ENCODE measurements at places on chromosomes 3 and 15.

DNA sequence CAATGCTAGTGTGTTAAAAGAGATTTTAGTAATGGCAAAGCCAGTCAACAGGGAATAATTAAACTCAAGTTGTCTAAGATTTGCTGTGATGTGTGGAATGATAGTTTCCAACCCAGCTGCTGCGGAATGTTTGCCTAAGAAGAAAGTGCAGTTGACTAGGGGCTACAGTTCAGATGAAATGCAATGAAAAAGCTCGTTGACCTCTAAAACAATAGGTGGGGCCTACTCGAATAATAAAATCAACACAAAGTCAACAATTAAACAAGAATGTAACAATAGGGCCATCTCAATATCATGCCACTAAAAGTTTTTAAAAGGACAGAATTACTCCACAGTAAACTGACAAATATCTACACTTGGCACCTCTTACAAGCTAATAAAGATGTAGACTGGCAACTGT, 484.2 kb downstream of the MECOM start:
- DNase-seq: no peak

- DNase-seq: no peak
Observed at GRCh38 chr3:146658841-146659240, 53.7 kb upstream of the PLSCR5 start.

DNA sequence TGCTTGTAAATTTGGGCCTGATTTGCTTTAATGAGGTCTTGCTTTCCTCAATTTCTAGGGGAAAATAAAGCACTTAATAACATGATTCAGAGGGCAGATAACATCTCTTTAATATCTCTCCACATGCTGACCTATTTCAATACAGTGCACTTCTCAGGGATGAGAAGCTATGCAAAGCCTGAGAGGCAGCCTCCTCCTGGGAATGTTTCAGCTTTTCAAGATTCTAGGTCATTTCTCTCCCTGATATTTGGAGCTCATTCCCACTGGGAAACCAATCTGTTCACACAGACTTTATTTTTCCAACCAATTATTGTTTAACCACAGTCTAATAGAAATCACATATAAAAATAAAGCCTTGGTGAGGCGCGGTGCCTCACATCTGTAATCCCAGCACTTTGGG, 67.0 kb upstream of the LSAMP start:
- DNase-seq: no peak

DNA sequence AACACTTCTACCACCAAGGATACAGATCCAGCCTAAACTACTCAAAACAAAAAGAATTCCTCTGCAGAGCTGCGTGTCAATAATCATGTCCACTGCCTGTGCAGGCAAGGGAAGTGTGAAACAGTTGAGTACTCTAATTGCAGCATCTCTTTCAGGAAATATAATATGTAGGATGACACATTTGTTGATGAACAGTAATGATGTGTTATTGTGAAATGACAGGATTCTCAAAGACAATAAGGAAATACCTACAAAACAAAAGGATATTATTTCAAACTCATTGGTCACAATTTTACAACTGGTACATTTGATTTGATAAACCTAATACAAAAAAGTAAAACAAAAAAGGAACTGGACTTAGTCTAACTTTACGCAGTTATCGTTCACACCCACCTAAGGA, 4.4 kb downstream of the SPG11 start:
- DNase-seq: no peak

DNA sequence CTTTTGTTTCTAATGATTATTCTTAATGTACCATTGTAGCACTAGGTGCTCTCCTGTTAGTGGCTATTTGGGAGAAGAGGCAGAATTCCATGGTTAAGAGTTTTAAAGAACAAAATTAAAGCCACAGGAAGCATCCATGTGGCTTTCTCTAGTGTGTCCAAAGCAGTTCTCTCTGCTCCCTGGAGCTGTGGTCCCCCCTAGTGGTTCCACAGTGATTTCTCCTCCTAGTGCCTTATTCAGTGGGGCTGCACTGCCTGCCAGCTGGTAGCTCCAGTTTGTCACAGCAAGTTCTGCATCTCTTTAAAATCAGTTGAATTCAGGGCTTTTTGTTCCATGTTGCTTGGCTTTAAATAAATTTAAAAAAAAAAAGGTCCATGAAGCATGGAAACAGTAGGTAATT, 39.6 kb upstream of the FAM98B start:
- no peak for DNase-seq

DNA sequence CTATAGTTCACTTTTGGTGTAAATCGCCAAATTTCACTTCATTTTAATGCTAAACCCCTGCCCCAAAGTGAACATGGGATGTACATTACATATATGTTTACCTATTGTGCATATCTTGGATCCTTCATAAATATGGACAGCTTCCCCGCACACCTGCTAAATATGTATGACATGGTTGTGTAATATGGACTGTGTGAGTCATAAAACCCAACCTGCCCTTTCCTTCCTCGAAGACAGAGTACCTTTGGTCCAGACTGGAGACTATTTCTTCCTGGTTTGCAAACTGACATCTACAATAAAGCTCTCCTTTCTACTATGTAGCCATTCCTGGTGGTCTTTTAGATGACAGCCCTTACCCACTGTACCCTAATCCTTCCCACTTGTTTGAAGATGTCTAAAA, 12.4 kb downstream of the ACTC1 start:
- no peak for DNase-seq

DNA sequence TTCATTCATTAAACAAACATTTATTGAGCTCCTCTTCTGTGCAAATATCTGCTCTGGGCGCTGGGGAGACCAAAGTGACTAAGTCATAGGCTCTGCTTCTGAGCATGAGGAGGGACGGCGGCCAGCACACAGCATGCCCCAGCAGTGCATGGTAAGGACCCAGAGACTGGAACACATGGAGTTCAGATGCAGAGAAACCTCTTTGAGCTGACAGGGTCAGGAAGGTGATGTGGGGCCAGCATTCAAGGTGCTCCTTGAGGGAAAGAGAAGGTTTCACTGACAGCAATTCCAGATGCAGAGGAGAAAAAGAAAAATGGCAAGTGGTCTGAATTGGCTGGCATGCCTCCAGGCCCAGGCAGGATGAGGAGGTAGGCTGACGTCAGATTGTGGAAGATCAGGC, 234.5 kb downstream of the UACA start:
- DNase-seq: no peak

GRCh38 chr3:163768048-163768447, 1310.2 kb downstream of the SI start:
- no peak for DNase-seq

- DNase-seq: no peak
Observed at GRCh38 chr3:34675383-34676120, 877.1 kb downstream of the PDCD6IP start.

GRCh38 chr3:13005301-13005700, 67.9 kb downstream of the IQSEC1 start:
- no peak for DNase-seq

DNA sequence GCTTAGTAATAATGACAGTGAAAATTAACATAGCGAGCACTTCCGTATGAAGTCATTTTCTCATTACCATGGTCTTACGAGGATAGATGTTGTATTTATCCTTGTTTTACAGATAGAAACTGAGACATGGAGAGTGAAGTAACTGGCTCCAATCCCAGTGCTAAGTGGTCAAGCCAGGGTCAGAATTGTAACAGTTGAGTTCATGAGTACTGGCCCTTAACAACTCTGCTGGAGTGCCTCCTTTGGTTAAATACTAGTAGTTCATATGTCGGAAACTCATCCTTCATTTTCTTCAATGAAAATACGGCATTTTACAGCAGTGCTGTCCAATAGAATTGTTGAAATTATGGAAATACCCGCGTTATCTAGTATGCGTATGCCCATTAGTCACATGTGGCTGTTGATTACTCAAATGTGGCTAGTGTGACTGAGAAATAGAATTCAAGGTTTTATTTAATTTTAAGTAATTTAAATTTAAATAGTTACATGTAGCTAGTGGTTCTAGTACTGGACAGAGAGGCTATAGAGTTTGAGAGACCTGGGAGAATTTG, 32.5 kb downstream of the FNDC3B start:
- no peak for DNase-seq

DNA sequence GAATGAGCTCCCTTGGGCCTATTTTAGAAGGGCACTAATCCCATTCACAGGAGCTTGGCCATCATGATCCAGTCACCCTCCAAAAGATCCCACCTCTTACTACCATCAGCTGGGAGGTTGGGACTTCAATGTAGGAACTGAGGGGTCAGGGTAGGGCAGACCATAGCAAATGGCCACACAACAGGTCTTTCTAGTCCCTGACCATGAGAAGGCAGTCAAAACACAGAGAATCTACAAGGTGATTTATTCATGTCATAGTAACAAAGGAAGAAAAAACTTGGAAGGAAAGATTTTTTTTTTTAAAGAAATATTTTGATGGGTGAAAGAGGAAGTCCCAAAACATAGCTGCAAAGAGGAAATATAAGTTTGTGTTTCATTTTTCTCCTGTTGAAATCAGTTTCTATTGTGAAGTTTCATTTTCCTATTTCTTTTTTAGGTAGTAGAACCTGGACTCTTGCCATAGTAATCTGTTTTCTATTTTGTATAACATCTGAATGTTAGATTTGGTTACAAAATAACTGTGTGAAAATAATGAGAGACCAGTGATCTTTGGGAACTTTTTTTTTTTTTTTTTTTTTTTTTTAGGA, 23.5 kb upstream of the TNFSF10 start:
- no peak for DNase-seq

DNA sequence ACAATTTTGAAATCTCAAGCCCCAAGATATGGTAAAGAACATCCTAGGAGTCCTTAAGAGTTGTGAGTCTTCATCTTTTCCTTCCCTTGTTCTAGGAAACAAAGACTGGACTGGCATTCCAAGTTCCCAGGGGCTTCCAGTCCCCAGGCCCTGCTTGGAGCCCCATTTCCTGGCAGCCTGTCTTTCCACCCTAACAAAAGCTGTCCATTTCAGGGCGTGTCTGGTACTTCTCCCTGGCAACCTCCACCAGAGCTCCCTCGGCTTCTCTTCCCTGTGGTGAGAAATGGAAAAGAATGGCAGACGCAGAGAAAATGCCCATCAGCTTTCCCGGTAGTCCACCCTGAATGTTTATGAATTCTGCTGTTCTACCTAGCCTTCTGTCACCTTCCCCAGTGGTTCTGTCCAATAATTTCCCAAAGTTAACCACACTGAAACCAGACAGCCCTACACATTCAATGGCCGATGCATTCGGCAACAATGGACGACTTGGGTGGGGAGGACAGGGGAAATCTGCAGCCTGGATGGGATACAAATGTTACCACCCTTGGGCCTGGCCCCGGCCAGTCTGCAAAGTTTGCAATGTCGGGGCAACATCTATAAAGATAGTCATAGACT, 6.8 kb downstream of the RAB6B start:
- no peak for DNase-seq

DNA sequence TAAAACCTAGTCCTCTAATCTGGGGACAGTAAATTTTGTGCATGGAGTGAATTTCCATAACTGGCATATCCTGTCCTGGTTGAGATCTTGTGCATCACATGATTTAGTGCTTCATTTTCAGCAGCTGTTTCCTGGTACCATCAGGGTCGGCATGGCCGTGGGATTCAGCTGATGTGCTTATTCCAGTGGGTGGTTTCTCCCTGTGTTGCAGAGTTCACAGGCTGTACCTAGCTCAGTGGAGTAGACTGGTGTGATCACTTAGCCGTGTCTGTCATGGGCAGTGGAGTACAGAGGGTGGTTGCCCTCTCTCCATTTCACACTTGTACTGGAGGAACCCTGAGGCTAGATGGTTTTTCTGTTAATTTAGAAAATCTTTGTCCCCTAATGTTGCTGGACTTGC, 228.5 kb downstream of the PTPRG start:
- no peak for DNase-seq

GRCh38 chr15:55552451-55552850, 35.7 kb downstream of the PYGO1 start:
- no peak for DNase-seq

- no peak for DNase-seq
Observed at GRCh38 chr15:77877869-77878577, 199.5 kb downstream of the TBC1D2B start.

- no peak for DNase-seq
Observed at GRCh38 chr15:99953886-99954285, 220.6 kb upstream of the LYSMD4 start.

GRCh38 chr3:111106993-111107661, 35.5 kb downstream of the NECTIN3 start:
- DNase-seq: no peak

- DNase-seq: no peak
Observed at GRCh38 chr3:10944866-10945265, 47.7 kb upstream of the SLC6A1 start.

DNA sequence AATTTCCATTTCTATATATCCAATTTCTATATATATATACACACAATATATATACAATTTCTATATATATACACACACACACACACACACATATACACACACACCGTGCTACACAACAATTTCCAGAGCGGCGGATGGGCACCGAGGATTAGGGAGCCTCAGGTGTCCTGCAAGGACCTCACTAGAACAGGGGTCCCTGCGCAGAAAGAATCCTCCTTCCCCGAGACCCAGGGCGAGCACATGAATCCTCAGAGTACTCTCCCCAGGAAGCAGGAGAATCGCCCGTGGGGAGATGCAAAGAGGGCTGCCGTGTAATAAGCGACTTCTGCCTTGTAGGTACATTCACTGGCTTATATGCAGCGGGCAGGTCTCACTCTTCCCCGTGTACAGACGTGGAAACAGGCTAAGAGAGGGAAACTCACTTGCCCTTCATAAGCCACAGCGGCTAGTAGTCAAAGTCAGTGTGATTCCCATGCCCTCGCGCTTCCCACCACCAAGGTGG, 467 bp downstream of the PIF1 start:
- no peak for DNase-seq

- no peak for DNase-seq
Observed at GRCh38 chr3:181773921-181774320, 62.2 kb downstream of the SOX2 start.

GRCh38 chr15:57994221-57995049, 71.1 kb downstream of the ALDH1A2 start:
- no peak for DNase-seq

DNA sequence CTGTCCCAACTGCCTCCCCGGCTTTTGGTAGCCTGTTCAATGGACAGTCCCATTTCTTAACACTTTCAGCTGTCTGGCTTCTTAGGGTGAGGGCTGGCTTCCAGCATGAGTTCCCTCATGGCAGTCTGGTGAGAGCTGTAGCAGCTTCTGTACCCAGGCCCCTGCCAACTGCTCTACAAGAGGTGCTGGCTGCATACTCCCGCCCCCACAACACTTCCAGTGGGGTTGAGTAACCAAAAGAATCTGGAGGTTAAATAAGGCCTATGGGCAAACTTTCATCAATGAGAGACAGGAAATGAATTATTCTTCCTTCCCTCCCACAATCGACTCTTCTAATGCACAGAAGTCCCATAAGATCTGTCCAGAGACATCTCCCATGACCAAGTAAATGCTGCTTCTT, 145.0 kb downstream of the NEK10 start:
- DNase-seq: no peak

DNA sequence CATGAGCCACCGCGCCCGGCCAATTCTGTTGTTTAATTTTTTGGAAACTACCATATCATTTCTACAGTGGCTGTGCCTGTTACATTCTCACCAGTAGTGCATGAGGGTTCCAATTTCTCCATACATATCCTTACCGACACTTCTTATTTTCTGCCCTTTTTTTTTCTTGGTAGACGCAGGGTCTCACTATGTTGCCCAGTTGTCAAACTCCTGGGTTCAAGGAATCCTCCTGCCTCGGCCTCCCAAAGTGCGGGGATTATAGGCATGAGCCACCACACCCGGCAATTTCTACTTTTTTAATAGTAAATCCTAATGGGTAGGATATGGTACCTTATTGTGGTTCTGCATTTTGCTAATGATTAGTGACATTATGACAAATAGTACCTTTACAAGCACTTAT, 9.6 kb downstream of the AMIGO3 start:
- no peak for DNase-seq
